ENCODE measurements at places on chromosomes 11 and 22. TPM values are rescaled to one million over a fixed set of nuclear protein-coding genes. Genes with fewer than 3 reads are reported as not detected.

Gene PKP3
- 0.12 TPM for total RNA-seq

Gene FGF4
- not detected for total RNA-seq

Gene SIDT2
- 22.7 TPM for total RNA-seq

Gene GRAP2
- total RNA-seq = not detected

Gene FOLH1
- not detected for total RNA-seq

Gene OR2AG2
- total RNA-seq = 0.08 TPM

Gene OR6M1
- total RNA-seq = not detected

Gene CENATAC
- total RNA-seq = 13.5 TPM

Gene GAS2
- total RNA-seq = 0.68 TPM

Gene ANKRD13D
- 32.9 TPM for total RNA-seq

Gene KRTAP5-11
- total RNA-seq = not detected

Gene PYGM
- total RNA-seq = 0.68 TPM

Gene CADM1
- total RNA-seq = 0.45 TPM

Gene TREH
- total RNA-seq = 0.08 TPM

Gene TMEM191B
- 0.60 TPM for total RNA-seq

Gene SAAL1
- 23.3 TPM for total RNA-seq
